ENCODE measurements at places on chromosomes 2 and 18.

DNA sequence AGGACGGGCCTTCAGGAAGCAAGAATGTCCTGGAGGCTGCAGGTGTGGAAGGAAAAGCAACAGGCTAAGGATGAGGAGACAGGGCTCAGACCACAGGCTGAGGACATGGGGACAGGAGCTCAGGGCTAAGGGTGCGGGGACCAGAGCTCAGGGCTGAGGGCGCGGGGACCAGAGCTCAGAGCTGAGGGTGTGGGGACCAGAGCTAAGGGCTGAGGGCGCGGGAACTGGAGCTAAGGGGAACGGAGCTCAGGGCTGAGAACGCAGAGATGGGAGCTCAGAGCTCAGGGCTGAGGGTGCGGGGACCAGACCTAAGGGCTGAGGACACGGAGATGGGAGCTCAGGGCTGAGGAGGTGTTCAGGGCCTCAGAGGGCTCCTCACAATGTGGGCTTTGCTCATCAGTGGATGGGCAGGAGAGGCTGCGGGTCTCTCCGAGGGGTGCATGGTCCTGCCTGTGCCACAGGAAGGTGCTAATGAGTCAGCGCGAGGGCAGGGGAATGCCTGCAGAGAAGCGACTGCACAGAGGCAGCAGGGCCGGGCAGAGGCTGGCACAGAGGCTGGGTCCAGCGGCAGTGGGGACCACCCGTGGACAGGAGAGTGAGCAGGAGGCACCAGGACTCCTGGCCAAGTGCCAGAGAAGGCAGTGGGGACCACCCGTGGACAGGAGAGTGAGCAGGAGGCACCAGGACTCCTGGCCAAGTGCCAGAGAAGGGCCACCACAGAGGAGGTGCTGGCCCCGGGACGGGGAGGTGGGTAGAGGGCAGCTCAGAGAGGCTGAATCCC, 271.7 kb downstream of the TWIST2 start:
- no peak for DNase-seq

DNA sequence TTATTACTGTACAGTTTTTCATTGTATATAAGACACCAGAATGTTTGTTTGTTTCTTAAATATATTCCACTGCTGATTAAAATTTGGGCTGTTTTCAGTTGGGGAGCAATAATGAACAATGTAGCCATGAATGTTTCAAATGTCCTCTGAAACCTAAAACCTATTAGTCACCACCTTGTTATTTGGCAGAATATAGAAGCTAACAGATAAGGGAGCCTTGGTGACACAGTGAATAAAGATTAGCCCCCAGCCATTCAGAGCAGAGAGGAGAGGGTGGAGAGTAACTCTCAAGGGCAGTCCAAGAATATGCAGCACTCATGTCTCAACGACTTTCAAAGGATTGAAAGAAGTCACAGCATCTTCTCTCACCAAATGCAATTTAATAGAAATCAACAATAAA, 43.1 kb upstream of the ATP8B1 start:
- no peak for DNase-seq

- no peak for DNase-seq
These were observed 256.7 kb downstream of the ANAPC1 start for GRCh38 chr2:111627256-111627655.

GRCh38 chr2:74502147-74502719, 2.8 kb upstream of the LBX2 start:
- no peak for DNase-seq
